ENCODE measurements at places on chromosomes 4 and X.

GRCh38 chr4:158420782-158421181 is 100.9 kb upstream of the RXFP1 start:
- DNase-seq, result no peak

DNA sequence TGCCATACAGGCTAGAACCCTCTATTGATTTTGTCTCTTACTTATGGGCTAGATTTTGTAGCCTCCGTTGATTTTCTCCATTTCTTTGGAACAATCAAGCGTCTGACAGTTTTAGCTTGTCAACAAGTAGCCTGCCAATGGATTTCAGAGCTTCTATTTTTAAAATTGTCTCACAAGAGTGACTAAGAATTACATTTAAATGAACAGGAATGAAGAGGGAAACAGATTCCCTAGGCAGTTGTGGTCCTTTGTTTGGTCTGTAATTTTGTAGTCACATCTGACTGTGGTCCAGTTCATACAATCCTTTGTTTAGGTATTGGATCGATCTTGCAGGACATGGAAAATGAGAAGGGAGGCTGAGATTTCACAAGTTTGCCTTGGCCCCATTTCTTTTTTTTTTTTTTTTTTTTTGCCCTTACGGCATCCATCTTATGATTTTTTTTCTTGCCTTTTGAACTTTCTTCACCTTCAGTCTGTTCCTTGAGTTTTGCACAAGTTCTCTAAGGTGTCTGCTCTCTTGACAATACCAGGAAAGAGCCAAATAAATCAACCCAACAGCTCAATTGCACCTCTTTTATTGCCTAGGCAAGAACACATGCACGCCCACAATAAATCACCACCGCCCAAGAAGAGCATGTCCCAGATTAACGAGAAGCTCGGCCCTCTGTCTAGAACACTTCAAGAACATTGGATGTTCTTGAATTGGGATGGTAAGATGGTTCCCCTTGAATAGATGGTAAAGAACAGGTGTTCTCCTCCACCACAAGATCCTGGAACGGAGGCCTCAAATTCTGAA is 86.5 kb upstream of the EGFL6 start:
- no peak for DNase-seq

DNA sequence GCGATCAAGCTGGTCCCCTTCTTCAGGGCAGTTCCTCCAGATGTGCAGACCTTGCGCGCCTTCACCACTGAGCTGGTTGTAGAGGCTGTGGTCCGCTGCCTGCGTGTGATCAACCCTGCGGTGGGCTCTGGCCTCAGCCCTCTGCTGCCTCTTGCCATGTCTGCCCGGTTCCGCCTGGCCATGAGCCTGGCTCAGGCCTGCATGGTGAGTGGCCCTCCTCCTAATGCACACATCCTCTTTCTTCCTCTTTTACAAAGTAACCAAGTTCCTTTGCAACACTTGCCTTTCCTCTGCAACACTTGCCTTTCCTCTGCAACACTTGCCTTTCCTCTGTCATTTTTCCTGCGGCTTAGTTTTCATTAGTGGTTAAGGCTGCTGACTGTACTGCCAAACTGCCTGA is 1.8 kb downstream of the CCDC22 start:
- no peak for DNase-seq

- peak; percentile 29 for DNase-seq
These were observed 169.0 kb downstream of the CORIN start for GRCh38 chr4:47668810-47669408.

GRCh38 chr4:63607169-63607872 is 801.9 kb downstream of the TECRL start:
- no peak for DNase-seq

DNA sequence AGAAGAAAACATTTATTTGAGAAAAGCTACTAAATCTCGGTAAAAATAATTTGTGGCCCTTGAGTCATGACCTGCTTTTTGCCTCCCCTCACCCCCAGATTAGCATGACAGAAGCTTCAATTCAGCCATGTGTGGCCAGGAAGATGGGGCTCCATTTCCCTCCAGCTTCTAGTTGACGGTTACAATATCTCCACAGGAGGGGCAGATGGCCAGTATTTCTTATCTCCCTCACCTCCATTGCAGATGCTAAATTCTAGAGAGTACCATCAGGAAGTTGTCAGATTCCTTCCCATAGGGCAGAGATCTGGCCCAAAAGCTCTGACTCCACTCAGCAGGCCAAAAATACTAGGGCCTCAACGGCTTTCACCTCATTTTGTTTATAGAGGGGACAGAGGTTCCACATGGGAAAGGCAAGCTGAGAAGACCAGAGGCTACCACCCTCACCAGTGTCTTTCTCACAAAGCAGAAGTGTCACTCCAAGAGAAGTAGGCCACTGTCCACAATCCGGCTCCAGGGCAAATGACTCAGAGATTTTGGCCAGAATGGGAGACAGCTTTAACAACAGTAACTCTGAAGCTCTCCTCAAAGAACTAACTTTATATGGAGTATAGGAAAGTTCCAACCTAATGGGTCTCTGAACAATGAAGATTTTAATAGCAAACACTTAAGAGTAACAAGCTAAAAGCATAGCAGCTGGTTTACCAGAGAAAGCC is 108.3 kb downstream of the TBC1D19 start:
- no peak for DNase-seq

DNA sequence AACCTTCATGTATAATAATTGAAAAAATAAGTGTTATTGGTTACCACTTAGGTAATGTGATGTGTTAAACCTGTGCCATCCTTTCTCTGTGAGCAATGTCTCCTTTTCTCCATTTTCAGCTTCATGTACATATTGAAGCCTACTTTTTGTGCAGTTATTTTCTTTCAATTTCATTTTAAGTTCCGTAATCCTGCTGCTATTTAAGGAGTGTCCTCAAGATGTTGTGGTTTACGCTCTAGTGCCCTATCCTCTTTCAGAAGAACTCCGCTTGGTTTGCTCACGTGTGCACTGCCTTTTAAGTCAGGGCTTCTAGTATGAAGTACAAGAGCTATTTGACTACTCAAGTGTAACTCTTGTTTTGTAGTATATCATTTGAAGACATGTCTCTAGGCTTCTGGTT is 2253.2 kb upstream of the TENM3 start:
- no peak for DNase-seq

GRCh38 chrX:129653971-129654651 is 645 bp downstream of the APLN start:
- DNase-seq, result no peak

- DNase-seq, result no peak
These were observed 15.3 kb upstream of the ZBTB33 start for GRCh38 chrX:120235284-120235683.

DNA sequence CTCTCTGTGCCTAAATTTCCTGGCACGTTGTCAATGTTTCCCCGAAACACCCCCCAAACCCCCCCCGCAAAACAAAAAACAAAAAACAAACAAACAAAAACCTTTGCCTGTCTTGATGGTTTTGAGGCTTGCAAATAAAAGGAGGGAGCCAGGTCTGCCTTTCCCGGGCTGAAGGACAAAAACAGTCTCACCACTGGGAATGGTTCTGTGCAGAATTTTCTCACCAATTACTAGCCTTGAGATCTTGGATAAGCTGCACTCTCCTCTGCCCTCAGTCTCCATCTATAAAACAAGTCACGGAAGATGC is 15.5 kb downstream of the NKX3-2 start:
- DNase-seq, result no peak

GRCh38 chrX:39162322-39162735 is 361.1 kb downstream of the MID1IP1 start:
- no peak for DNase-seq
